ENCODE measurements at places on chromosomes 11 and 22. TPM values are rescaled to one million over a fixed set of nuclear protein-coding genes. Genes with fewer than 3 reads are reported as not detected.

DNA sequence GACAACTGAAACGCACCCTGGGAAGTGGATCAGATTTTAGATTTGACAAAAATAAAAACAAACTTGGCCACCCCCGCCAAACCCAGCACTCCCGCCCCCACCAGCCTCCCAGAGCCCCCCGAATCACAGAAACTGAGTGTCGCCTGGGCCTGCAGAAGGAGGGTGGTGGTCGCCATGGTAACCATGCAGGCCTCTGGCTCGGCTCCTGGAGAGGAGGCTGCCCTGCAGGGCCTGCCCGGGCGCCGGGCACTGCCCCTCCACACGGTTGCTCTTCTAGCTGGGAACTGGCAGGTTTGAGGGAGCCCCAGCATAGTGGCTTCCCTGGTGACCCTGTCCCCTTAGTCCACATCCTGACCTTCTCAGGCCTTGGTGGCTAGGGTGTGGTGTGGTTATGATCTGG, 19.3 kb downstream of the CACNA1I start:
- no peak overlapping the region for H3K27ac ChIP-seq
- DNase-seq, result no peak
- H3K4me3 ChIP-seq, result no peak overlapping the region
- peaks cover 17% of the 10 kb centered on the region for H3K27me3 ChIP-seq
- peaks cover 7% of the 10 kb centered on the region for H3K4me1 ChIP-seq

The PRR33 gene
- not detected for total RNA-seq

The C11orf42 gene
- not detected for total RNA-seq

GRCh38 chr11:130671801-130672700, 223.6 kb downstream of the ADAMTS15 start:
- no peaks in the 10 kb centered on the region for H3K27me3 ChIP-seq
- no peaks in the 10 kb centered on the region for H3K36me3 ChIP-seq
- peaks cover 25% of the 10 kb centered on the region for H3K4me1 ChIP-seq
- DNase-seq, result no peak
- H3K27ac ChIP-seq, result no peak overlapping the region

DNA sequence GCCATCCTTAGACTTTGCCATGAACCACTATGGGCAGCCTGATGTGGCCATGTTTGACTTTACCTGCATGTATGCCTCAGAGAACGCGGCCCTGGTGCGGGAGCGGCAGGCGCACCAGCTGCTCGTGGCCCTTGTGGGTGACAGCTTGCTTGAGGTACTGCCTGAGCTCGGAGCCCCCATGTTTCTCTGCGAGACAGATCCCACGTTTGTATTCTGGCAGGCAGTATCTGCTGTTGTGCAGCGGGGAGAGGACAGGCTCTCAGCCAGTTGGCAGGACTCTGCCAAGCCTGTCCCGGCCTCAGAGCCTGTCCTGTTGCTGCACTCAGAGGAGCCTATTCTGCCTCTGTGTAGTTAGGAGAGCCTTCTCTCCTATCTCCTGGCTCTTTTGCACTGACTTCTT, 109.9 kb downstream of the MICAL2 start:
- no peak for DNase-seq
- no peaks in the 10 kb centered on the region for H3K27me3 ChIP-seq
- no peak overlapping the region for H3K4me3 ChIP-seq
- no peak overlapping the region for H3K27ac ChIP-seq
- H3K36me3 ChIP-seq, result peaks cover 3% of the 10 kb centered on the region

- DNase-seq, result no peak
- no peak within 1 kb of the TSS for H3K4me3 ChIP-seq
- no peak within 1 kb of the TSS for H3K27ac ChIP-seq
- no peaks in the 10 kb centered on the region for H3K27me3 ChIP-seq
- no peaks in the 10 kb centered on the region for H3K36me3 ChIP-seq
- H3K4me1 ChIP-seq, result no peaks in the 10 kb centered on the region
Measured at GRCh38 chr11:47378010-47378835, at the start of gene SPI1. TSS of gene SPI1 (minus strand) at chr11:47378547. CDS start at chr11:47378353, 194 bp downstream.

All from type B pancreatic cell (in vitro differentiated cells).